ENCODE measurements at places on chromosomes 1 and 21.

DNA sequence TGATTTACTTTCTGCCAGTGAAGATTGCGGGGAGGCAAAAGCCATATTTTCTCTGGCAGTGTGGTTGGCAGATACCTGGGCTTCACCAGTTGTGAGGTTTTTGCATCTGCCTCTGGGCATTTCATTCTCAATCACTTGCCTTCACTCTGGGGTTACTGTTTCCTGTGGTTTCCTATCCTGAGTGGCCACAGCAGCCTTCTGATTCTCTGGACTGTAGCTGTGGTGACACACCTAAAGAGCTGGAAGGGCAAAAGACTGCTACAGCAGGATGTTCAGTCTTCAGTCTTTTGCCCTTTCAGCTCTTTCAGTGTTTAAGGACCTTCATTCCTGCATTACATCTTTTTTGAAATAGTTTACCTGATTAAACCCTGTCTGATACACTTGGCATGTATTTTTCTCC, 50.5 kb upstream of the GPR52 start:
- DNase-seq: no peak

- DNase-seq: no peak
Measured at GRCh38 chr1:193367863-193368262, 181.4 kb upstream of the B3GALT2 start.

- no peak for DNase-seq
Measured at GRCh38 chr1:39205781-39206464, 1.4 kb downstream of the MACF1 start.

- DNase-seq: no peak
Measured at GRCh38 chr1:193213998-193214397, 27.6 kb upstream of the B3GALT2 start.

- no peak for DNase-seq
Measured at GRCh38 chr1:97105531-97105930, 383.9 kb downstream of the PTBP2 start.

DNA sequence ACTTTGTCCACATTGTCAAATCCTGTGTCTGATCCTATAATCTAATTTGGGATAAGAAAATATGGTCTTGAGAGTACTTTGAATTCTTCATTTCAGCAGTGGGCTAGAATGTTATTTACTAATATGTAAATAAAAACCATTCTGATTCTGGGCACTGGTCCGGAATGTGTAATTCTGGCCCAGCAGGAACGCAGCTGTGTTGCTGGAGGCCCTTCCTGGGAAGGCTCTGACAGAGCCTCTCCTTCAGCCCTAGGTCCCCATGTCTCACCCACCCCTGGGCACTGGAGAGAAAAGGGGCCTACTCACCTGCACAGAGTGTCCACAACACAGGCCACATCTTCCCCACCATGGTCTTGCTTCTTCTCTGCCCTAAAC, 251 bp downstream of the GPA33 start:
- DNase-seq: no peak

- no peak for DNase-seq
Measured at GRCh38 chr1:107318932-107319331, 178.1 kb downstream of the NTNG1 start.

DNA sequence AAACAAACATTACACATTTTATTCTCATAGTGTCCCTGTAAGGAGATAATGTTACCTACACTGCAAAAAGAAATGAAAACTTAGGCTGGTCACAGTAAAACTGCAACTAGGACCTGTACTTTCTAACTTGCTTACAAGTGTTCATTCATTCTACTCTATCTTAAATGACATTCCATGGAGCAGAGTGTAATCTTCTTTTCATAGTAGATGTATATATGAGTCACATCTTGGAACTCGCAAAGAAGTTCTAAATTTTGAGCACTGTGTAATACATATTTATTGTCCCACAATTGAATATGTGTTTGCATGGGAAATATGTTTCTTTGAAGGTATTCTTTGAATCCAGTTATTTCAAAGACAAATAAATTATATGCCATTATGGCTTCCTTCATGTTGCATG, 1258.5 kb upstream of the ADGRL2 start:
- no peak for DNase-seq

GRCh38 chr21:43318841-43319781, 107.8 kb downstream of the SIK1 start:
- DNase-seq: no peak

GRCh38 chr1:111032295-111032897, 68.7 kb upstream of the LRIF1 start:
- DNase-seq: no peak

GRCh38 chr1:168939947-168940223, 166.6 kb upstream of the ATP1B1 start:
- no peak for DNase-seq
